ENCODE measurements at places on chromosomes 5 and 9. TPM values are rescaled to one million over a fixed set of nuclear protein-coding genes. Genes with fewer than 3 reads are reported as not detected.

FOXE1 gene
- total RNA-seq: not detected

DMRT3 gene
- not detected for total RNA-seq

PCA3 gene
- total RNA-seq: not detected

OBP2B gene
- not detected for total RNA-seq

DNA sequence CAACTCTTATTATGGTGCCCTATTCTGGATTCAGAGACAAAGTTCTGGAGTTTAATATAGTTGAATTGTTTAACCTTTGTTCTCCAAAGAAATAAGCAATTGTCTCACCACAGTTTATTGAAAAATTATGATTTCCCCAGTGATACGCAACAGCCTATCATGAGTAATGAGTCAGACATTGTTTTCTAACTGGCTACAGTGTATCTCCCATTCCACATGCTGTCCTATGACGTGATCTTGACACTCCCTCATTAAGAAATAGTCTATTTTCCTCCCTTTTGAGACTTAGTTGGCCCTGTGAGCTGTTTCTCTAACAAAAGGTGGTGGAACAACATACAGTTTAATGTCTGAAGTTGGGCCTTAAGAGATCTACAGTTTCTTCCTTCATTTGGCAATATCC lies 1290.6 kb upstream of the CDH6 start:
- H3K4me1 ChIP-seq: no peaks in the 10 kb centered on the region
- H3K27ac ChIP-seq: no peak overlapping the region
- H3K36me3 ChIP-seq: no peaks in the 10 kb centered on the region
- no peak for DNase-seq
- no peaks in the 10 kb centered on the region for H3K27me3 ChIP-seq
- no peak overlapping the region for H3K4me3 ChIP-seq

GRCh38 chr5:143055596-143056338 lies 285.6 kb downstream of the ARHGAP26 start:
- no peak for DNase-seq
- H3K4me3 ChIP-seq: no peak overlapping the region
- H3K36me3 ChIP-seq: no peaks in the 10 kb centered on the region
- H3K27me3 ChIP-seq: no peaks in the 10 kb centered on the region

GRCh38 chr5:55039843-55040242 lies 15.8 kb downstream of the GZMK start:
- no peak overlapping the region for H3K4me3 ChIP-seq
- DNase-seq: no peak
- peaks cover 2% of the 10 kb centered on the region for H3K4me1 ChIP-seq
- H3K36me3 ChIP-seq: no peaks in the 10 kb centered on the region
- H3K27ac ChIP-seq: no peak overlapping the region

DNA sequence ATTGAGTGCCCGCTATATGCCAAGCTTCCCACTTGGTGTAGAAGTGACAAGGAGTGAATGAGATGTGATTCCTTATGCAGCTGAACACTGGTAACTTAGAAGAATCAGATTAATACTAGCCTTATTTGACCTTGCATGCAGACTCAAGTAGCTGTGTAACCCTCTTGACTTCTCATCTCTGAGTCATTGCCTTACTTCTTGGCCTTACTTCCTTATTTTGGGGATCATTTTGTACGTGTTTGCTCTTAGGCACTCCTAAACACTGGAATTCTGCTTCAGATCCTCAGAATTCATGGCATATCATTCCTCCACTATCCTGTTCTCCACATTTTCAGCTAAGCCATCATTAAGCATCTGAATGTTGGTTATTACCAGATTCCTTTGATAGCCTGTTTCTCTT lies 948.9 kb upstream of the ARRDC3 start:
- no peak overlapping the region for H3K4me3 ChIP-seq
- H3K27me3 ChIP-seq: no peaks in the 10 kb centered on the region
- no peak overlapping the region for H3K27ac ChIP-seq
- H3K36me3 ChIP-seq: no peaks in the 10 kb centered on the region
- peak; percentile 60 for DNase-seq
- peaks cover 4% of the 10 kb centered on the region for H3K4me1 ChIP-seq

DNA sequence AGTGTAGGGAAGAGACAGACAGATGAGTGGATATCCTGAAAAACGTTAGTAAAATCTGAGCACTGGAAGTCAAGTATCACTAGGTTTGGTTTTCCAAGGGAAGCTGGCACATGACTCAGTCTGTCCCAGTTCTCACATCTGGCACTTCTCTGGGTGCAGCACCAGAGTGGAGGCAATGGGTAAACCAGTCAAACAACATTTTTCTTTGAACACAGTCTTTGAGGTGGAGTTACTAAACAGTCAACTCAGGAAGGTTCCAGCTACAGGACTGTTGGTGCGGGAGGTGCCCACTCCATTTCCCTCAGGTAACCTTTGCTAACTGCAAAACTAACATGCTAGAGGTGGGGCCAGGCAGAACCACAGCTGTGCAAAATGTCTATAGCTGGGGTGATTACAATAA lies 301.4 kb upstream of the RFX3 start:
- no peaks in the 10 kb centered on the region for H3K27me3 ChIP-seq
- no peak for DNase-seq
- H3K4me1 ChIP-seq: no peaks in the 10 kb centered on the region
- peaks cover 2% of the 10 kb centered on the region for H3K36me3 ChIP-seq

- H3K27me3 ChIP-seq: no peaks in the 10 kb centered on the region
- no peaks in the 10 kb centered on the region for H3K4me1 ChIP-seq
- H3K4me3 ChIP-seq: no peak overlapping the region
- peak; percentile 66 for DNase-seq
- H3K36me3 ChIP-seq: no peaks in the 10 kb centered on the region
- no peak overlapping the region for H3K27ac ChIP-seq
These were observed 252.5 kb downstream of the SLIT3 start for GRCh38 chr5:169048181-169049125.

GRCh38 chr9:98860871-98861293 lies 53.4 kb downstream of the GALNT12 start:
- H3K27me3 ChIP-seq: no peaks in the 10 kb centered on the region
- H3K27ac ChIP-seq: peak overlapping the region; percentile 27
- H3K36me3 ChIP-seq: no peaks in the 10 kb centered on the region
- peaks cover 11% of the 10 kb centered on the region for H3K4me1 ChIP-seq
- no peak overlapping the region for H3K4me3 ChIP-seq

Data from fibroblast of lung (primary cell).